ENCODE measurements at places on chromosomes 4 and X. TPM values are rescaled to one million over a fixed set of nuclear protein-coding genes. Genes with fewer than 3 reads are reported as not detected.

P2RY4 gene
- total RNA-seq: 1.9 TPM

SETD7 gene
- 23.8 TPM for total RNA-seq

DNA sequence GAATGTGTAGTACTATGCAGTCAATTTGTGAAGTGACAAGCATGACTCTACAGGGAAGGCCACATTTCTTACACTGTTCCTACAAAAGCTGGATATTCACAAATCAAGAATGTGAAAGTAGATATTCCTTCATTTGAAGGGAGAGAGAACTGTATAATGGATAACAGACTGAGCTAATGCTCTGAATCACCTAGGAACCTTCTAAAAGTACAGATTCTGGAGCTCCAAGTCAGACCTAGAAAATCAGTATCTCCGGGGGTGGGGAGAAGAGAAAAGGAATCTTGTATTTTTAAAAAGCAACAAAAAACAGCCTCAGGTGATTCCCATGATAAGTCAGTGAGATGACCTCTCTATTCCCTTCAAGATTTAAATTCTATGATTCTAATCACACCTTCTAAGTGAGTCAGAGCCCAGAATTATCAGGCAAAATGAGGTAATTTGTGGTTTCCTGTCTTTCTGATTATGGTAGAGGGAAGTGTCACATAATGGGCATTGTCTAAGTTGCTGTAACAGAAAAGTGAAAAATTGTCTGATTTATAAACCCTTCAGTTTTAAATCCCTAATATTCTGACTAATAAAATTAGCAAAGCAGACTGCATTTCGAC, 80.9 kb downstream of the IL21 start:
- DNase-seq: no peak

DNA sequence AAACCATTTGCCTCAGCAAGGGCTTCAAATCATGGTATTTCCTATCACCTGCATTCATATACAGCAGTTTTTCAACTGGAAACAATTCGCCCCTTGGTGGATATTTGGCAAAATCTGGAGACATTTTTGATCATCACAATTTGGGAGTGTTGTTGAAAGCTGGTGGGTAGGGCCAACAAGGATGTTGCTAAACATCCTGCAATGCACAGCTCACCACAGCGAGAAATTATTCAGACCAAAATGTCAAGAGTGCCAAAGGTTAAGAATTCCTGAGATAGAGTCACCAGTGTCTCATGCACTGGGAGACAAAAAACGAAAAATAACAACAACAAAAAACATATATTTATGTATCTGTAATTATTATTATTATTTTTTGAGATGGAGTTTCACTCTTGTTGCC, 435.2 kb upstream of the CTSO start:
- no peak for DNase-seq

- no peak for DNase-seq
Measured at GRCh38 chr4:4754641-4755040, 104.8 kb upstream of the MSX1 start.

GRCh38 chr4:94171616-94172015, 36.0 kb upstream of the SMARCAD1 start:
- DNase-seq: no peak
